H1 (cell line): ENCODE measurements at places on chromosomes 7 and 10. TPM values are rescaled to one million over a fixed set of nuclear protein-coding genes. Genes with fewer than 3 reads are reported as not detected.

FGF8 gene
- 3.9 and 4.1 TPM in 2 replicates for total RNA-seq

OR9A2 gene
- total RNA-seq, result not detected in 2 replicates

PRPS1L1 gene
- total RNA-seq, result not detected in 2 replicates

COBL gene
- 36.5 and 40.4 TPM in 2 replicates for total RNA-seq

DNA sequence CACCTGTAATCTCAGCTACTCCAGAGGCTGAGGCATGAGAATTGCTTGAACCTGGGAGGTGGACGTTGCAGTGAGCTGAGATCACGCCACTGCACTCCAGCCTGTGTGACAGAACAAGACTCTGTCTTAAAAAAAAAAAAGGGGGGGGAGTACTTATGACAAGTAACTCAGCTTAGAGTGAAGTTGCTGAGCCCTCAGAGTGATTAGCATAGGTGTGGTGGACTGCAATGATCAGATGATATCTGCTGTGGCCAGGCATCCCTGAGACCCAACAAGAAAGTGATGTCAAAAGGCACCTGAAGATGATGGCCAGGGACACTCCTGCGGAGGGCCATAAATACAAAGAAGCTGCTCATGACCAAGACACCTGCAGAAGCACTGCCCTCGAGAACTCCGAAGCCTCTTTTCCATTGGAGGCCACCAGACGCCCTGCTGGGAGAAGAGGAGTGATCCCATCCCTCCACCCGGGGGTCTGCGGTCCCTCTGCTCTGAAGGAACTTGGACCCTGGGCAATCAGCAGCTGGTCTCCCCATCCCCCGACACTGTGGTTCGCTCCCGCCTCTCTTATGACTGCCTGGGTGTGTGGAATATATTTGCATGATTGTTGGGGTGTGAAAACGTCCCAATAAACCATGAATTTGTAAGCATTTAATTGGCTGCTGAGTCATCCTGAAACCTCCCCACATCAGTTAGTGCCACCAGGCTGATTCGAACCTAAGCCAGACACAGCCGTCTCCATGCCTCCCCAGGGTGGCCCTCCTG lies 46.0 kb downstream of the RASGEF1A start:
- H3K4me3 ChIP-seq, result no peak overlapping the region
- no peak overlapping the region for H3K27ac ChIP-seq
- DNase-seq, result no peak

DNA sequence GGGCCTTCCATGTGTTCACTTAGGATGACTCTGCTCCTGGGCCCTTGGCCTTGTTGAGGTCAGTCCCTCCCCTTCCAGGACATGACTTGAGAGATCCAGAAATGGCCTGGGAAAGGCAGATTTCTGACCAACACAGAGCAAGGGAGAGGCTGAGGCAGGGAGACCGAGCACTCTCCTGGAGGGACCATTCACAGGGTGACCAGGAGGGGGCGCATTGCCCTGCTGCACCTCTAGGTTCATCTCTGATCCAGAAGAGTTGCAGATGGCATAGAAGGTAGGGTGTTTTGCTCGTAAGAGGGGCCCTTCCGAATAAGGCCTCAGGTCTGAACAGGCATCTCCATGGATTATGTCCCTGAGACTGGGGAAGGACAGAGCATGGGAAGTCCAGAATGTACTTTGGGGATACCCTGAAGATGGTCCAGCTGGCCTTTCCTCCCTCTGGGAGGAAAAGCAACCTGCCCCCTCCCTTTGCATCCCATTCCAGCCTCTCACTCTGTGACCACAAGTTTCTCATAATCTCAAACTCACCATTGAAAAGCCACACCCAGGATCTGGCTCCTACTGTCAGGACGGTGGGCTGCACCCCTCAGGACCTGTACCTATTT lies 6.6 kb downstream of the DMBT1 start:
- H3K27ac ChIP-seq, result no peak overlapping the region
- H3K4me1 ChIP-seq, result no peaks in the 10 kb centered on the region
- no peaks in the 10 kb centered on the region for H3K36me3 ChIP-seq
- H3K27me3 ChIP-seq, result no peaks in the 10 kb centered on the region
- peak; percentile 9 for DNase-seq
- H3K4me3 ChIP-seq, result no peak overlapping the region

GRCh38 chr7:145884716-145885514 lies 231.7 kb upstream of the CNTNAP2 start:
- no peak overlapping the region for H3K27ac ChIP-seq
- no peaks in the 10 kb centered on the region for H3K4me1 ChIP-seq
- no peak for DNase-seq
- H3K4me3 ChIP-seq, result no peak overlapping the region
- no peaks in the 10 kb centered on the region for H3K36me3 ChIP-seq

GRCh38 chr7:141575164-141575563 lies 24.0 kb downstream of the AGK start:
- no peak for DNase-seq
- no peaks in the 10 kb centered on the region for H3K36me3 ChIP-seq
- H3K4me3 ChIP-seq, result no peak overlapping the region
- H3K4me1 ChIP-seq, result peaks cover 3% of the 10 kb centered on the region
- H3K27ac ChIP-seq, result no peak overlapping the region

DNA sequence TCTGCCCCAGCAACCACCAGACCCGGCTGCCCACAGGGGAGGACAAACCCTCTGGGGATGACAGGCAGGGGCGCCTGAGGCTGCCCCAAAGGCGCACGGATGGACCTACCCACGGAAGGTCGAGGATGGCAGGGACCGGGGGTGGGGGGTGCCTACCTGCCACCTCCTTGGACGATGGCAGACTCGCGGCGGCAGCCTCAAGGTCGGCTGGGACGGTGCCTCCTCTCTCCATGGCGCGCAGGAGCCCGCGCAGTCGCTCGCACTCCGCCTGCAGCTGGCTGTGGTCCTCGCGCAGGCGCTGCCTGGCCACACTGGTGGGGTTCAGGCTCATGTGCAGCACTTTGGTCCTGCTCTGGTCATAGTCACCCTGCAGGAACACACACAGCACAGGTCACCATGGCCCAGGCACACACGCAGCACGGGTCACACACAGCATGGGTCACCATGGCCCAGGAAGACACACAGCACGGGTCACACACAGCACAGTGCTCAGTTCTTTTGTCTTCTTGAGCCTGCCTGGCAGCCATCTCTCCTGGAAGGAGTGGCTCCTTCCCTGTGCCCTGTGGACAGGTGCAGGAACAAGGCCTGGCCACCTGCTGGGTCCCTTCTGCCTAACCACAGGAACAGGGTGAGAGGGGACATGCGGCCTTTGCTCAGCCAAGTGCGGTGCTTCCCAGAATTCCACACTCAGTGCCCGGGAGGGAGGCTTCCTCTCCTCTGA lies 266.6 kb downstream of the ELFN1 start:
- DNase-seq, result no peak
- H3K27me3 ChIP-seq, result no peaks in the 10 kb centered on the region
- H3K4me1 ChIP-seq, result no peaks in the 10 kb centered on the region
- H3K27ac ChIP-seq, result no peak overlapping the region
- H3K36me3 ChIP-seq, result no peaks in the 10 kb centered on the region; the same call in 1 of the 2 replicates

DNA sequence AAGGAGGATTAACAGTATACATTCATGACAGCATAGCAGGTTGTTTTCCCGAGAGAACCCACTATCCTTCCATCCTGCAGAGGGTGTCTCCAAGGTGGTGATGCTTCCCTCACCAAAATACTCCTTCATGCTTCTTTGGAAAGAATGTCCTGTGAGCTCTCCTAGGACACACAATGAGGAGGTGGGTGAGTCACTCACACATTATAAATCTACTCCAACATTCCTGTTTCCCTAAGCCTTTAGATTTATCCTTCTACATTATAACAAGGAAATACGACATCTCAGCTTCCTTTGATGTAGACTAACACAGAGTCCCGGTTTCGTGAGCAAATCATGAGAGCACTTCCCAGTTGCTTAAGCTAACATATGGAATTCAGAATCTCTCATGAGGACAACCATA lies 689.7 kb upstream of the CELF2 start:
- no peaks in the 10 kb centered on the region for H3K36me3 ChIP-seq
- no peak for DNase-seq
- no peak overlapping the region for H3K4me3 ChIP-seq
- no peaks in the 10 kb centered on the region for H3K4me1 ChIP-seq
- no peaks in the 10 kb centered on the region for H3K27me3 ChIP-seq
- no peak overlapping the region for H3K27ac ChIP-seq

- H3K27ac ChIP-seq, result no peak overlapping the region
- no peak for DNase-seq
- no peak overlapping the region for H3K4me3 ChIP-seq
- H3K4me1 ChIP-seq, result peaks cover 7% of the 10 kb centered on the region; the same call in 1 of the 2 replicates
- H3K36me3 ChIP-seq, result peaks cover 24% of the 10 kb centered on the region
Measured at GRCh38 chr10:18665815-18666558, 6.8 kb downstream of the ARL5B start.

DNA sequence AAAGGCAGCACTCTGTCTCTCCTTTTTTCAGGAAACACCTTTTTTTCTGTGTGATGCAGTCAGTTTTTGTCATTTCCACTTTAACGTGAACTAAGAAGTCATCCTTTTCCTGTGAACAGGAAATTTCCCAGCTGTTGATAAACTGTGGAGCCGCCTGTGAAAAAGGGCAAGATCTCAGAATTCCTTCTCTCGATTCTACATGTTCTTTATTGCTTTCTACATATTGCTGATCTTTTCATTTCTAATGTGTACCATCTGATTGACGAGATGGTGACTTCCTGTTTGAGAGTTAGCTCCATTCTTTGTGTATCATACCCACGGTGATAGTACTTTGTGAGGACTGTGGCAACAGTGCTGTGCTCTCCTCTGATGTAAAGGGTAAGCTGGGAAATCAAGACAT lies 50.4 kb downstream of the ADD3 start:
- no peaks in the 10 kb centered on the region for H3K36me3 ChIP-seq
- DNase-seq, result no peak
- no peak overlapping the region for H3K27ac ChIP-seq
- no peaks in the 10 kb centered on the region for H3K4me1 ChIP-seq
- H3K4me3 ChIP-seq, result no peak overlapping the region

DNA sequence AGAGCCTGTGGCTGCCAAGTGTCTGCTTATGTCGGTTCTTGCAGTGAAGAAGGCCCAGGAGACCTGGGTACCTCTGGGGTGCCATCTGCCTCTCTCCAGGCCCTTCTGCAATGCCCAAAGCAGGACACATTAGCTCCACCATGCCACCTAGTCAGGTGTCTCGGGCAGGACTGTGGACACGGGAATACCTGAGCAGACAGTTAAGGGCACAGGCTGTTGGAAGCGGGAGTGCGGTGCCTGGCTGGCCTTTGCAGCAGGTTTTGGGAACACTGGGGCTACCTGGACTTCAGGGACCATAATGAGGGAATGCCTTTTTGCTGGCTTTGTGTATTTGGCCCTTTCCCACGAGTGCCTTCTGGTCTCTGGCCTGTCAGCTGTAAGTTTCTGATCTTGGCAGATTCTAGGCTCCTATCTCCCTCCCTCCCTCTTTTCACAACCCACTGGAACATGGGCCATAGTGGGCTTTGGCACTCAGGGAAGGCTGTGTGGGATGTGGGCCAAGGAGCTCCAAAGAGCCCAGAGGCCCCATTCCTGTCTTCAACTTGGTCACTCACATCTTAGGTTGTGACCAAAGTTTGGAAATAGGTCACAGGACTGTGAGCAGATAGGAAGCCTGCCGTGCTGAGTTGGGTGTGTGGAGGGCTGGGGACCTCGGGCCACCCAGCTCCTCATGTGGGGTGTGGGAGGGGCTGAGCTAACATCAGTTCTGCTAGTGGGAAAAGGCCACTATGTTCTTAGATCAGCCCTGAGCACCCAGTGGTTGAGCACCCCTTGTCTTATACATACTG lies 41.5 kb upstream of the CXCL12 start:
- no peak for DNase-seq
- no peak overlapping the region for H3K27ac ChIP-seq
- no peaks in the 10 kb centered on the region for H3K4me1 ChIP-seq

- H3K4me3 ChIP-seq, result no peak overlapping the region
- H3K36me3 ChIP-seq, result no peaks in the 10 kb centered on the region
- no peak overlapping the region for H3K27ac ChIP-seq
- DNase-seq, result no peak
- no peaks in the 10 kb centered on the region for H3K27me3 ChIP-seq
Measured at GRCh38 chr10:16049050-16049449, 188.7 kb upstream of the MINDY3 start.

DNA sequence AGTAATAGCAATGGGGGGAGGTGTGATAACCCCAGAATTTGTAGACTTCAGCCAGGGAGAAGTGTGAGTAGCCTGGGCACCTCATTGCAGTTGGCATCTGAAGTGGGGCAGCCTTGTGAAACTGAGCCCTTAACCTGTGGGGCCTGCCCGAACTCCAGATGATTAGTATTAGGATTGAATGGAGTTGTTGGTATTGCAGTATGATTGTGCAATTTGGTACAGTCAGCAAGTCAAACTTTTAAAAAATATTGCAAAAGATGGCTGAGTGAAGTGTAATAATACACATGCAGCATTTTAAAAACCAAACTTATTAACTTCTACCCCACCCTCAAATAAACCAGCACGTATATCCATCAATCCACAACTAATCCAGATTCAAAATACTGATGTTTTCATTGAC lies 9.3 kb downstream of the RBM33 start:
- H3K27me3 ChIP-seq, result no peaks in the 10 kb centered on the region
- H3K4me1 ChIP-seq, result no peaks in the 10 kb centered on the region
- H3K27ac ChIP-seq, result no peak overlapping the region
- H3K4me3 ChIP-seq, result no peak overlapping the region
- no peaks in the 10 kb centered on the region for H3K36me3 ChIP-seq
- DNase-seq, result no peak

DNA sequence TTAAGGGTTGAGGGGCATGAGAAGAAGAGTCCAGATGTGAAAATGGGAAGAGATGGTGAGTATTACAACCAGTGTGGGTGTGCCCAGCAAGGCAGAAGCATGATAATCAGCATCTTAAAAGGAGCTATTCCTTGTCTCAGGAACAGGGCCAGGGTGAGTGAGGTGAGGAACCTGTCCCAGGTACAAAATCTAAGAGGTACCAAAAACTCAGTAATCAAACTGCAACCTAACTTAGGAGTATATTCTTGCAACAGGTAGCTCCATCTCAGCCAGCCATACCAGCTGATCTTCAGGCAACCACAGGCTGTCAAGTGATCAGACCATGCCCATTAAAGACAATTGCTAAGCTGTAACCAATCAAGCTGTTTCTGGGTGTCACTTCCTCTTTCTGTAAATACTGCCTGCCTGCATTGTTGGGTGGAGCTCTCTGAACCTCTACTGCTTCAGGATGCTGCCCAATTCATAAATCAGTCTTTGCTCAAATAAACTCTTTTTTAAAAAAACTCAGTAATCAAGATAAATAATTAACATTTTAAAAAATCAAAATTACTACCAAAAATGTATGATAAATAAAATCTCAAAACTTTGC lies 7.4 kb downstream of the KEL start:
- H3K4me3 ChIP-seq, result no peak overlapping the region
- no peak for DNase-seq
- H3K36me3 ChIP-seq, result no peaks in the 10 kb centered on the region

DNA sequence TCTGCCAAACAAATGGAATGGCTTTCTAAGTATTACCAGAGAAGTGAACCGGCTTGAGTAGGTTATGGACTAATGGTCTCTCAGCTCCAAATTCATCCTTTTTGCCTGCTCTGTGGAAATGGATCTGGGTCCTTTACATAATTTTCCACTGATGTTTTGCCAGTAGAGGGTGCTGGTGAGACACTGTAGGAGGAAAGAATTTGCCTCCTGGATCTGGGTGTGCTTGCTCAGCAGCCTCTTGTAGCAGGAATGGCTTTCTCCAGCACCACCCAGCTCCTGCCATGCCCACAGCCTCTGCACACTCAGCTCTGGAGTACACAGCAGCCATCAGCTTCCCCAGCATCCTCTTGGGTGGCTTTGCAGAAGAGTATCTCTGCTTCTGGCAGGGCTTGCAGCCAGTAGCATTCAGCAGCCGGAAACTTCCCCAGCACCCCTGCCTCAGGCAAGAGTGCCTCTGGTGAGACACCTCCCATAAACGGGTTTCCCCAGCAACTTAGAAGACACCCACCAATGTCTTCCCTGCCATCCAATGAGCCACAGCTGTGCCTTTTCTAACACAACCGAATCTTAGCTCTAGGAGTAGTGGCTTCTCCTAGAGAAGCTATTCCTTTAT lies 235.0 kb upstream of the PLPP4 start:
- no peak overlapping the region for H3K4me3 ChIP-seq
- no peaks in the 10 kb centered on the region for H3K36me3 ChIP-seq
- no peaks in the 10 kb centered on the region for H3K4me1 ChIP-seq
- H3K27me3 ChIP-seq, result no peaks in the 10 kb centered on the region
- H3K27ac ChIP-seq, result no peak overlapping the region
